ENCODE measurements at places on chromosomes 7 and 10.
A peak's percentile ranks its signal among the peaks of the same experiment; 100 is the strongest.

GRCh38 chr10:29804025-29804852, 169.5 kb upstream of the SVIL start:
- DNase-seq: no peak

DNA sequence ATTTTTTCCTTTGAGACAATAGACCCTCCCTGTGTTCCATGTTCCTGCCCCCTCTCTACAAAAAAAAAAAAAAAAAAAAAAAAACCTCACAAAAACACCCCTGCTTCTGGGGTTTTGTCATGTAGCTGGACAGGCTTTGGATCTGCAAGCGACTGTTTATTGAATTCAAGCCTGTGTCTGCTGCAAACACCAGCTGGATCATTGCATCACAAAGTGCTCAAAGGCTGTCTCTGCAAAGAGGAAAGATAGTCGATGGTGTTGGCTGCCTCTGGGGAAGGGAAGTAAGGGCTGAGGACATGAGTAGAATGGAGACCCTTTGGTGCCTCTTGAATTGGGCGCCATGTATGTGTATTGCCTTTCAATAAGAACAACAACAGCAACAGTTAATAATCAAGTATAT, 471.2 kb downstream of the PLXNA4 start:
- DNase-seq: no peak

GRCh38 chr7:49159536-49159935, 235.2 kb downstream of the CDC14C start:
- no peak for DNase-seq

- no peak for DNase-seq
Observed at GRCh38 chr7:134075799-134076198, 51.3 kb upstream of the LRGUK start.

- no peak for DNase-seq
Observed at GRCh38 chr7:148492157-148492860, 98.3 kb upstream of the C7orf33 start.

DNA sequence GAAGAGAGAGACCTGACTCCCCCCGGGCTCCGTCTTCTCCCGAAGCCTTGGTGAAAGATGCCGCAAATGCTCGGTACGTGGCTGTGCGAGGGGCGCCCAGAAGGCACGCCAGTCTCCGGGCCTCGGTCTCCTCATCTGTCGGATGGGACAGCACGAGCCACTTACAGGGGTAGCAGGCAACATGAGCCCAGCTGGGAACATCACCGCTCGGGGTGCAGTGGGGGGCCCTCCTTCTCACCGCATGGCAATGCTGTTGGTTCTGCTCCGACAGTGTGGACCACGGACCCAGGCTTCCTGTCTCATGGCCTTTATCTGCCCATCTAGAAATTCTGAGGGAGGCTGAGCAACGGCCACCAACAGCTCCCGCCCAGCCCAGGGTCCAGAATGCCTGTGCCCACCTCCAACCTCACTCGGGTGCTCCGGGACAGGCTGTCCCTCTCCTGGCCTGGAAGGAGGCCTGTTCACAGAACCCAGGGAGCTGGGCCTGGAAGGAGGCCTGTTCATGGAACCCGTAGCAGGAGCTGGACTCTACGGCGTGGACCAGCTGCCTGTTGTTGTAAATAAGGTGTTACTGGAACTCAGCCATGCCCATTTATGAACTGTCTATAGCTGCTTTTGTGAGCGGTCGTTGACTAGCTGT, 15.8 kb downstream of the ADAP1 start:
- no peak for DNase-seq

GRCh38 chr10:93503075-93503474, 6.7 kb downstream of the CEP55 start:
- DNase-seq: no peak

DNA sequence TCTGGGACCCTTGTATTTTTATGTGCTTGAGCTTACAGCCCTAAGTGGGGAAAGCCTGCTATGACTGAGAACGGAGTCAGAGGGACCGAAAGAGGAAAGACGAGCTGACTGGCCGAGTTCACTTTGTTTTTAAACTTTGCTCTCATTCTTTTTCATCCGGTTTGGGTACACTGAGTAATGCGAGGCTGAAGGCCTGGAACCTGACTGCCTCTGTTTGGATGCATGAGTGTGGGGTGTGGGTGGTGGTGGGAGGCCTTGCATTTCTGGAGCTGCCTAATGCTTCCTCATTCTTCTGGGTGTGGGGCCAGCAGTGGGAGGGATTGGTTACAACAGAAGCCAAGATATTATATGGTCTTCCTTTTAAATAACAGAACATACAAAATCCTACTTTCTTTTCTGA, 155.5 kb downstream of the BUB3 start:
- DNase-seq: no peak

- DNase-seq: no peak
Observed at GRCh38 chr7:129643550-129644170, 32.1 kb downstream of the NRF1 start.

DNA sequence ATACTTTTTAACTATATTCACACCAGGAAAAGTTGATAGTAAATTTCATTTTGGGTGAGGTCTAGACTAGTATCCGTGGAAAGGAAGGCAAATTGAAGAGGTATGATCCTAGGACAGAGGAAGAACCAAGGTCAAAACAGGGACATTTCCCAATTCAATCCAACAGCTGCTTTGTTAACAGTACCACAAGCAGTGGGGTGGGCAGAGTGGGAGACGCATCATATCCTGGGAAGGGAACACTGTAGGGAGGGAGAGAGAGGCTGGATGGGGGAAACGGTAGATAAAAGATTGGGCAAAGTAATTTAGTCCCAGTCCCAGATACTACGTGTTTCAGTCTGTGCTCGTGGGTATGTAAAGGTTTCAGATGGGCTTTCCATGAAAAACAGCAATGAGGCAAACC, 9.2 kb upstream of the FAS start:
- no peak for DNase-seq

- DNase-seq: no peak
Observed at GRCh38 chr7:105831824-105832535, 44.4 kb downstream of the ATXN7L1 start.

GRCh38 chr10:78605800-78606350, 462.9 kb upstream of the ZMIZ1 start:
- no peak for DNase-seq

- DNase-seq: peak; percentile 30
Observed at GRCh38 chr10:49592726-49593563, 17.2 kb upstream of the SLC18A3 start.

DNA sequence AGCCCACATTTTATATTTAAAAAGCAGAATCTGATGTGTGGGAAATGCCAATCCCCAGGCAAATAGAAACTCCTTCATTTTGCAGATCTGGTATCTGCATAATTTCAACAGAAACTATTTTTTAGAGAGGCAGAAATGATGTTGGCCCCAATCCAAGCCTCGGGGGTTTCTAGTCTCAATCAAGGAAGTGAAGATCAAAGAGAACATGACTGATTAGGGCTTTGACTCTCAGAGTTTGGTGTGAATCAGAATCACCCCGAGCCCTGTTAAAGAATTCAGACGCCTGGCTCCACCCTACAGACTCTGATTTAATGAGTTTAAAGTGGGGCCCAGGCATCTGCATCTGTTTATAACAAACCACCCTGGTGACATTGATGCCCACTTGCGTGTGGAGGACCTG, 36.7 kb upstream of the UBE2H start:
- no peak for DNase-seq

DNA sequence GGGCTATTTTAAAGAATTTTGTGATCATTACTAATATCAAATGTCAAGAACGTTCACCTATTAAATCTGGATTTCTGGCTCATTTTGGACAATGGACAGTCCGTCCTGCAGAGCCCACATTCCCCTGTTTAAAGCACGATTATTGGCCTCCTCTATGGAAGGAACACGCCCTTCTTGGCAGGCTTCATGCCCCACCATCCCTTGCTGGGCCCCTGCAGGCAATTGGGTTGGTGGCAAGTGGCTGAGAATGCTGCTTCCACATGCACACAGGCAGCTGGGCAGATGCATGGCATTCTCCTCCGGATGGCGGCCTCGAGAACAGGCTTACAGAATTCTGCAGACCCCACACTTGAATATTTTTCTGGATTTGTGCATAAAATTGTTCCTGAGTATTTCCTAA, 305.8 kb upstream of the MKI67 start:
- no peak for DNase-seq

DNA sequence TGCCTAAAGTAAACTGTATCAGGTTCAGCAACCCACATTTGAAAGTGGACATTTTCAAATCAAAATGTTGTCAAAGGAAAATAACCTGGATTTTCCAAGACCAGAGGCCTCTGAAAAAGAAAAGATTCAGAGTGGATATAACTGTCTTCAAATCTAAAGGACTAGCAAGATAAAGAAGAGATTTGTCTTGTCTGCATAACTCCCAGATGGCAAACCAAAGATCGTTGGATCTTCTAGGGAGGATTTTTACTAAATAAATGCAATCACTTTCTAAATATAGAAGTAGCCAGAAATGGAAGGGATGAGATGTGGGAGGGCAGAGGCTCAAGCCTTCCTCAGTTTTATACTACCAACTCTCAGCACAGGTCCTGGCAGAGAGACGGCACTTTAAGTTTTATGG, 39.0 kb downstream of the CABCOCO1 start:
- DNase-seq: no peak

DNA sequence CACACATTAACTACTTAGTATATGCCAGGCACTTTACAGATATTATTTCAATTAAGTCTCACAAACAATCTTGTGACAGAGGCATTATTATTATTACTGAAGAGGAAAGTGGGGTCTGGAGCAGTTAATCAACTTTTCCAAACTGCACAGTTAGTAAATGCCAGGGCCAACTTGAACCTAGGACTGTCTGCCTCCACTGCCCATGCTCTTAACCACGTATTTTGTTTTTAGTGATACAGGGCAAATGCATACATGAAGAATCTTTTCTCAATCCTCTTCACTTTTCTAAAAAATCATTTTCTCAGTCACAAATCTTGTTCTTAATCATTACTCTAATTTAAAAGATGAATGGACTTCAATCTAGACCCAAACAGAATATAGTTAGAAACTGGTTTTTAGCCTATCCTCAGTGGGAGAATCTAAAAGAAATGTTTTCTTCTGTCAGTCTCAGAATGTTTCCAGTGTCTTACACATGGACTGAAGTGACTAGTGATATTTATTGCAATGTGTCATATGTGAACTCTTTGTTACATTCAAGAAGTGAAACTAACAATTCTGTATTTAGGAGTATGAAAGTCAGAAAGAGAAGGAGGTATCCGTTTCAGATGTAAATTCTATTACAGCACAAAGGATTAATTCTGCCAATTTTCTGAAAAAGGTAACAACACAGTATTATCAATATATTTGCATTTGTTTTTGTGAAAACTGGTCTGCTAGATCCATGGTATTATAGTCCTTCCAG, 55.5 kb upstream of the CCNJ start:
- no peak for DNase-seq

DNA sequence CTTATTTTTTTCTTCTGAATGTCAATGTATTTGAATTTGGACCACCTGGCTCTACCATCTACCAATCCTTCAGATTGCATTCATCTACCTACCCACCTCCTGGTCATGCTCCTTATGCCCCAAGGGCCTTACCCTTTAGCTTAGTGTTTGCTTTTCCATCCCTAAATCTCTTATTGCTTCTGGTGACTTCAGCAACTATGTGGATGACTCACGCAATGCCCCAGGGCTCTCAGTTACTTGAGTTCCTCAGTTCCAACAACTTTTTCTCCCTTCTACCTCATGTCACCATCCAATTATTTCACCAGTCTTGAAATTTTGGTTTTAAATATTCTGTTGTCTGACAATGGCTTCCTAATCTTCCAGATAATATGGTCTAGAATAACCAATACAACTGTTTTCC, 118.9 kb downstream of the CFAP58 start:
- no peak for DNase-seq

- DNase-seq: no peak
Observed at GRCh38 chr10:26000971-26001370, 66.9 kb downstream of the MYO3A start.

- DNase-seq: no peak
Observed at GRCh38 chr10:16887565-16887964, 70.3 kb upstream of the RSU1 start.

DNA sequence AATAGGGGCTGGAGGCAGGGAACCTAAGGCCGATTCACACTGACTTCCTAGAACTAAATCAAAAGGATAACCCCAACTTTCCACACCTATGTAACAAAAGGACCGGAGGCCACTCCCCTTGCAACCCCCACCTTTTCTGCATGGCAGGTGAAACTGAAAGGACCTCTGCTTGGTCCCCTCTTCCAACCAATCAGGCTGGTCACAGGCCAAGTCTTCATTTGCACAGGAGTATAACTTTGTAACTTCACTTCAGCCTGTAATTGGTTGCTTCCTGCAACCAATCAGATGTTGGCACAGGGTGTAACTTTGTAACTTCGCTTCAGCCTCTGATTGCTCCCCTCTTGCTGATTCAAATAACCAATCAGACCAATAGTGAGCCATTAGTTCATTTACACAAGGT, 190.0 kb downstream of the FAM107B start:
- DNase-seq: no peak

GRCh38 chr7:42876182-42877068, 35.4 kb downstream of the C7orf25 start:
- DNase-seq: peak; percentile 49

DNA sequence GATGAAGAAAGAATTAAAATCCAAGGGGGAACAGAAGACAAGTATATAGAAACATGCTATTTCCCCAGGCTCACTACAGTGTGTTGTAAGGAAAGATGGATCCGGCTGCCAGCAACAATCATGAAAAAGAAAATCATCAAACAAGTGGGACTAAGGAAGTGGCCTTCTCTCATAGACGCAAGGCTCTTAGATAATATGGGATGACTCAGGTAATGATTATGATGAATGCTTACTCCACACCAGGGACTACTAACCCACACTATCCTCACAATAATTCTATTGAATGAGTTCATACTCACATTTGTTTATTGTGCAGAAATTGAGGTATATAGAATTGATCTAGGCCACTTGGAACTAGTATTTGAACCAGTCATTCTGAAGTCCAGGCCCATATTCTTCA, 111.2 kb upstream of the BET1 start:
- DNase-seq: no peak

DNA sequence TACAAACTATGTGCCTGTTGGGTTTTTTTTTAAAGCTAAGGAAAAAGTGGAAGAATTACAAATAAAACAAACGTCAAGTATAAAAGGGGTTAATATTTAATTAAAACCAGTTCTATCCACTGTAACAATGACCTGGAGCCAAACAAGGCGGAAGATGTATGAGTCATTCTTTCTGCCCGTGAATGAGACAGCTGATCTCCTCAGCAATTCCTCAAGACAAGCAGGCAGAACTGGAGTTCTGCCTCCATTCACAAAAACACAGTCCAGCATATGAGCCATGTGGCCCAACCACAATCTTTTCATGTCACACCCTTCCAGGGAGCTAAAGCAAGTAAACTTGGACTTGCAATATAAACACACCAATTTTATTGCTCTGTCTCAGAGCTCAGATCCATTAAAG, 8.4 kb downstream of the ETV1 start:
- no peak for DNase-seq
